ENCODE measurements at places on chromosomes 6 and 20.

- DNase-seq = no peak
These were observed 288.3 kb upstream of the ZNF337 start for GRCh38 chr20:25984933-25985332.

GRCh38 chr20:59751075-59751711, 146.9 kb downstream of the PHACTR3 start:
- peak; percentile 77 for DNase-seq

GRCh38 chr6:10453596-10453995, 38.7 kb upstream of the TFAP2A start:
- no peak for DNase-seq

GRCh38 chr6:158895661-158896060, 76.5 kb upstream of the EZR start:
- DNase-seq = no peak

DNA sequence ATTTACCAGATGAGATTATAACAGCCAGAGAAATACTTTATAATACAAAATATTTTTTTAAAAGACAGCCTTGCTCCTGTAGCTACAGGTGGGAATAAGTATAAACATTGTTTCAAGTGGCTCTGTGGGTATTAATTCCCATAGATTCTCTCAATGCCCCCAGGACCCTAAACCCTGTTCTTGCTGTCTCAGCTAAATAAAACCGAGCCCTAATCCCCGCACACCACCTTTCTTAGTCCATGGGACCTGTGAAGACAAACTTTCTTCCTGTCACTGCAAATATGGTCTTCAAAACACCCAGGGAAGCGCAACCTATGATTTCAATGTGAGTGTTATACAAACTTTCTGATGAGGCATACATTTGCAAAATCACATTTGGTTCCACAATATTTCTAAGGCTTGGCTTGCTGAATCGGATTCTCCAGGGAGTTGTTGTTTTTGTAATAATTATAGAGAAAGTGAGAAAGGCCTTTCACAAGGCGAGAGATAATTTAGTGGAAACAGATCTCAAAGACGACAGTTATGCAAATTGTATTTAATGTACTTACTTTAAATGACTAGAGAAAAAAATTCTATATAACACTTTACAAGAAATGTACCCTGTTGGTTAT, 11.1 kb downstream of the SMLR1 start:
- DNase-seq = no peak

GRCh38 chr6:148491638-148492251, 149.1 kb downstream of the SASH1 start:
- no peak for DNase-seq

- DNase-seq = no peak
These were observed 113.5 kb downstream of the FAXC start for GRCh38 chr6:99236010-99236409.

GRCh38 chr6:75896526-75896925, 147.5 kb downstream of the MYO6 start:
- DNase-seq = no peak

GRCh38 chr6:131948692-131949619, 2.2 kb downstream of the CCN2 start:
- DNase-seq = no peak

DNA sequence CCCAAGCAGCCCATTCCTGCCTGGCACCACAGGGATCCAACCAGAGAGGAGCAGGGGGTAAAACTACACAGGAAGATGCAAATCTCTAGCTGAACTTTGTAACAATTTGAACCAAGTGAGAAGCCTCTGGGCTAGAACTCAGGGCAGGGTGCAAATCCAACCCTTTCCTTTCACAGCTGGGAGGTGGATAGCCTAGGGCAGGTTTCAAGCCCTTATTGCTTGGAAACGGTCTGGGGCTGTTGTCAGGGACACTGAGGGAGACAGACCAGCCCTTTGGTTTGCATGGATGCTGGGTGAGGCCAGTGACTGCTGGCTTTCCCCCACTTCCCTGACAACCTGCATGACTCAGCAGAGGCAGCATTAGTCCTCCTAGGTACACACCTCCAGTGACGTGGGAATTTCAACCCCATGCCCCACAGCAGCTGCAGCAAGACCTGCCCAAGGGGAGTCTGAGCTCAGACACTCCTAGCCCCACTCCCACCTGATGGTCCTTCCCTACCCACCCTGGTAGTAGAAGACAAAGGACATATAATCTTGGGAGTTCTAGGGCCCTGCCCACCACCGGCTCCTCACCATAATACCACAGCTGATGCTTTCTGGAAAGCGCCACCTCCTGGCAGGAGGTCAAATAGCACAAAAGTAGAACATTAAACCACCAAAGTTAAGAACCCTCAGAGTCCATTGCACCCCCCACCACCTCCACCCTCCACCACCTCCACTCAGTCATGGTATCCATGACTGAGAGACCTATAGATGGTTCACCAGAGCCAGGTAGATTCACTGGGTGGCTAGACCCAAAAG, 797.7 kb upstream of the MAN1A1 start:
- DNase-seq = no peak

GRCh38 chr6:115365783-115366182, 694.9 kb downstream of the FRK start:
- no peak for DNase-seq

DNA sequence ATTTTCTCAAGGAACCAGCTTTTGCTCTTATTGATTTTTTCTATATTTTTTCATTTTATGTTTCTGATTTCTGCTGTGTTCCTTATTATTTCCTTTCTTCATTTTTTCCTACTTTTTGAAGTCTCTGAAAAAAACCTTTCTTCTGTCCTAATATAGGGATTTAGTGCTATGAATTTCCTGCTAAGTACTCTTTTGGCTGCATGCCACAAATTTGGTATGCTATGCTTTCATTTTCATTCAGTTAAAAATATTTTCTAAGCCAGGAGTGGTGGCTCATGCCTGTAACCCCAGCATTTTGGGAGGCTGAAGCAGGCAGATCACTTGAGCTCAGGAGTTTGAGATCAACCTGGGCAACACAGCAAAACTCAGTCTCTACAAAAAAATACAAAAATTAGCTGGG, 30.6 kb downstream of the SIRPD start:
- no peak for DNase-seq

DNA sequence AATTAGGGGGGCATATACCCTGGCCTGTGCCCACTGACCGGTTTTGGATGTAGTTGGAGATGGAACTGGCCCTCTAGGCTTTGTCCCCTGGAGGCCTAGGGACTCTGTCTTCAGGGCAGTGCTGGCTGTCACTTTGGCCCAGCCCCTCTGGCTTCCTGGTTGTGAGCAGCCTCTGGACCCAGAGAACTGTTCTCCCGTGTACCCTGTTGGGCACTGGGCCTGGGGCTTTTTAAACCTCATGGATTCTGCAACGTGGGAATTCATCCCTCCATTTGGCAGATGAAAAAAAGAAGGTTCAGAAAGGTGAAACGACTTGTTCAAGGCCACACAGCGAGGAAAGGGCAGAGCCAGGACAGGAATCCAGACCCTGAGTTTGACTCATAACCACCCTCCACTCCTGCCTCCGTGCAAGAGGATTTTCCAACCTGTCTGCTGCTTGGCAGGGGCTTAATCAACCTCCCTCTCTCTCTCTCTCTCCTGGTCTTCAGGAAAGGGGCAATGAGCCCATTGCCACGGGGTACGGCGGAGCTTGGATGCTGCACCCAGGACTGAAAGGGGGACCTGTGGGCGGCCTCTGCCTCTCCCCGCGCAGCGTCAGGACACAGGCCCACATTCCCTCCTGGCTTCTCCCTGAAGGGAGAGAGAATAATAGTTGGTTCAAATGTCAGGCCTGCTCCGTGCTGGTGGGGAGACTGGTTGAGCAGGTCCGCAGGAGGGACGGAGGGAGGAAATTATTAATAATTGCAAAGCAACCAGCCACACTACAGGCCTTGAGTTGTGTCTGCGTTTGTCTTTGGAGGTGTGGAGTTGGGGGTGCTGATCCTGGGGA, 56.0 kb downstream of the CEBPB start:
- DNase-seq = no peak

GRCh38 chr20:10216146-10216791, 2.4 kb upstream of the SNAP25 start:
- no peak for DNase-seq

DNA sequence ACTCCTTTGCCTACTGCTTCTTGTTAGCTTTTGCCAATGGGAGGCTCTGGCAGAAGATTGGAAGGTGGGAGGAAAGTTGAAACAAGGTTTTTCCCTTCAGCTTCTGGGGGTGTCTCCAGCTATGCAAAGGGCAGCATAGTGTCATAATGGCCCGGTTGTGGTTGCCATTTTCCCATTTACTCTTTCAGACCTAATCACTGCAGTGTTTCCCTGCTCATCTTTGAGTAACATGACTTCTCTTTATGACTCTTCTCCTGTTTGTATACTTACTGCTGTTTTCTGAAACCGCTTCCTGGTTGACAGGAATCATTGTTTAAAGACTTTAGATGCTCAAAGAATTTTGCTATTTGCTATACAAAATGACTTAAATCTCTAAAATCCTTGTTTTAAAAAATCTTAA, 19.9 kb downstream of the NRN1 start:
- no peak for DNase-seq

DNA sequence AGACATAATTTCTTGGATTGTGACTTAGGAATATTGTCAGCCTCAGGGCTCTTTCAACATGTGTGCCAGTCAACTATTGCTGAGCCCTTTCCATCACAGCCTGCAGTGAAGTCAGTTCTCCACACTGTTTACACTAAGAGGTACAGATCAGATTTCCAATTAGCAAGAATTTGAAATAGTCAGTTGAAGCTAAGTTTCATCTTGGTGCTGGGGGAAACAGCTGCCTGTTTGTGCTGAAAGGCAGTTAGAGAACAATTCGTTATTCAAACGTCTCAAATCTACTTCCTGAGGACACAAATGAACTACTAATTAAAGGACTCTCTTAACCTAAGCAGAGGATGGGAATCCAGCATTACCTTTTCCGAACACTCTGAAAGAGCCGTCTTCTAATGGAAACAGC, 25.9 kb downstream of the ADGRF1 start:
- DNase-seq = no peak

GRCh38 chr6:150458579-150458978, 89.8 kb downstream of the IYD start:
- no peak for DNase-seq

DNA sequence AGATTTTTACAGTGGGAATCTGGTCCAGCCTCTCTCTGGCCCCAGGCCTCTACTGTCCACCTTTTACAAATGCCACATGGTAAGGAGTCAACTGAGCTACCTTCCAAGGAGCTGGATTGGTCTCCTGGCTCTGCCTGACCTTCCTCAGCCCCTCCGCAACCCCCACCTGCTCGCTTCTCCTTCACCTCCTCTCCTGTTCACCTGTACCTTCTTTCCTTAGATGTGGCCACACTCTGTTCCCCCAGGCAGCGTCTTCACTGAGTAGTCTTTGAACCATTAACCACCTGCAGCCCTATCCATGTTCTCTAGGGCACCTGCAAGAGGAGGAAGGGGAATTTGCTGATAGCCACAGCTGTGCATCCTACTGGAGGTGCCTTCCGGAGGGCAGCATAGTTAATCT, 55.3 kb upstream of the DDR1 start:
- no peak for DNase-seq

DNA sequence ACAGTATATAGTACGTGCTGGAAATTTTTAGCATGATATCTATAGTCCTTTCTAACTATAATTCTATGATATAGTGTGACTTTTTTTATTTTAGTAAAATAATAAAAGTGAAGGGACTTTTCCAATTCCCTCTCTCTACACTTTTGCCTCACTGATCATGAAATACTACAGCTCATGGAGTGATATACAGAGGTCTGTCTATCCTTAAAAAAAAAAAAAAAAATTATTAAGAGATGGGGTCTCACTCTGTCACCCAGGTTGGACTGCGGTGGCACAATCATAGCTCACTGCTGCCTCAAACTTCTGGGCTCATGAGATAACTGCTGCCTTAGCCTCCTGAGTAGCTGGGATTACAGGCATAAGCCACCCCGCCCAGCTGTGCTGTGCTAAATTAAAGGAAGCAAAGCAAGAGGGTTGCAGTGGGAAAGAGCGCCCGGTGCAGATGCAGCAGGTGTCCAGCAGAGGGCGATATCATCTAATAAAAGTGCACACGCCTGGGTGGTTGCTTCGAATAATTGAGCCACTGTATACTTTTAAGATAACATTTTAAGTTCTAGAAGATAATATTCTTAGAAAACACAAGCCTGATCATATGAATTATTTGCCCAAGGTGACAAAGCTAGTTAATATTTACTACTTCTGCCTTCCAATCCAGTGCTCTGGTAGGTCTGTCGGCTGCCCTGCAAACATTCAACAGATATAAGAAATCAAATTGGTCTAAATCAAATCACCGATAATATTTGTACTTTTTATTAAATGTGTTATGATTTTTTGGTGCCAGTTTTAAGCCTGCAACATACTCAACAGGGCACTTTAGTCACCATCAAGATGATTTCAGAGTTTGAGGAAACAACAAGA, 94.9 kb upstream of the NT5E start:
- DNase-seq = peak; percentile 59

DNA sequence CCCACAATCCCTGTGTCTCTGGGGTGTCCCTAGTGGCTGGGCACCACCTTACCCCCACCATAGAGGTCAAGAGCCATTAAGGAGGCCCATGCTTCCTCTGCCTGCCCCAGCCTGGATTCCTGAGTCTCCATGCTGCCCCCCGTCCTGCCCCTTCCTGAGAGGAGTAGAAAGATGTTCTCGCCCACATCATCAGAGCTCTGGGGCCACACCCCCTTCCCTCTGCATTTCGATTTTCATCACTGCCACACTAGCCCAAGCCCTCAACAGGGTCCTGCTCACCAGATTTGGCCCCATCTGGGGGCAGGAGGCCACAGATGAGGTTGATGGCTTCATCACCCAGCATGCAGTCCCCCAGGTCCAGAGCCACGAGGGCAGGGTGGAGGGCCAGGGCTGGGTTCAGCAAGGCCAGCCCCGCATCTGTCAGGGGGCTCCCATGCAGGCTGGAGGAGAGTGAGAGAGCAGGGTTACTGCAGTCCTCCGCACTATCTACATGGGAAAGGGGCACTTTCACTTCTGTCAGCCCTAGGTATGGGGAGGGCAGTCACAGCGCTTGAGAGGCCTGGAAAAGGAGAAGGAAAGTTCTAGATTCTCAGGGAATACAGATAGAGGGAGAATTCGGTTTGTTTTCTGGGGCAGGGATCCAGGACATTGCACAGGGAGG, 1.5 kb downstream of the LRRC73 start:
- DNase-seq = no peak

DNA sequence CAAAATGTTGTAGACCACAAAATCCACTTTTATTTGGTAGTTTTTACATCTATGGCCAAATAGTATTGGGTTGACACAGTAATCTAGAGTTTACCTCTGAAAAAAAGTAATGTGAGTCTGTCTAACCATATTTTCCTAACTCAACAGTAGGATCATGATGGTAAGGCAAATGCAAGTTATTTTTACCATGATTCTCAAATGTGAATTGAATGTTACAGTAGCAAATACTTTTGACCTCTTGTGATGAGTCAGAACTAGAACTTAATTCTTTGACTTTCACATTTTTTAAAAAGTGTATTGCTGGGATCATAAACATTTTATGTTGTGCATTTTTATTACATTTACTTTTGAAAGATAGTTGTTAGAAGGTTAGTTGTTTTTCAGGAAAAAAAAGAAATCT, 22.0 kb downstream of the RNF146 start:
- no peak for DNase-seq

DNA sequence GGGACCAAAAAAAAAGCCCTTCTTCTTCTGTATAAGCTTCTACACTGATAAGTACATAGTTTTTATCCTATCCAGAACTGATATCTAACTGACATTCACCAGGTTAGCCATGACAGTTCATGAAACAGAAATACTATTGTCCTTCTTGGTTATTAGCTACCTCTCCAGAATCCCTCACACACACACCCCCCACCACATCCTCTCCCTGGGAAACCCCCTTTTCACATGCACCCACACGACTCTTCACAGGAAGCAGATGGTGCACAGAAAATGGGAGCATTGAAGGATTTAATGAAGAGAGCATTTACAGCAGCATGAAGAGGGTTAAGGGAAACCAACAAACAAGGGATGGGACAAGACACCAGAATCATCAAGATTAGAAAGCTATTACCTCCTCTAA, 88.9 kb downstream of the FHL5 start:
- no peak for DNase-seq
